Stimulated activated naive B cell treated with anti-CD40 and anti-IgM and Interleukin-4, amounts not matched to agents 10 μg/mL and 1 μg/mL and 100 μg/mL, for 72 hours (primary cell): ENCODE measurements at places on chromosomes 2 and 18.
A peak's percentile ranks its signal among the peaks of the same experiment; 100 is the strongest.

- DNase-seq: no peak
Observed at GRCh38 chr18:42534313-42534712, 579.3 kb downstream of the PIK3C3 start.

DNA sequence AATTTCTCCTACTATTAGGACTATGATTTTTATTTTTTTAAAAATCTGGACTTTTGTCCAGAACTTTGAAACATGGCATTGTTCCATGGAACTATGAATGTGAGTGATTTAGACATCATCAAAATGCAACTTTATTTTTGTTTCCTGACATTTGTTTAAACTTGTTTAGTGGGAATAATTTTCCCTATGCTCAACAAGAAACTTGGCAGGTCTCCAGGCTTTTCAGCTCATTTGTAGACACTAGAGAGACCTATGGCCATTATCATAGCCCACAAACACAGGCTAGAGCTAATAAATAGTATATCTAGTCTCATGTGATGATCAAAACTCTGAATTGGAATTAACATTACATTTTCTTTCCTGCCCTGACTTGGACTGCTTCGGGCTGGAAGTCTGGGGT is 145.1 kb upstream of the CELF4 start:
- no peak for DNase-seq

GRCh38 chr2:29782549-29783458 is 138.6 kb downstream of the ALK start:
- DNase-seq: no peak

- DNase-seq: no peak
Observed at GRCh38 chr2:45194596-45194995, 185.3 kb upstream of the SIX2 start.

DNA sequence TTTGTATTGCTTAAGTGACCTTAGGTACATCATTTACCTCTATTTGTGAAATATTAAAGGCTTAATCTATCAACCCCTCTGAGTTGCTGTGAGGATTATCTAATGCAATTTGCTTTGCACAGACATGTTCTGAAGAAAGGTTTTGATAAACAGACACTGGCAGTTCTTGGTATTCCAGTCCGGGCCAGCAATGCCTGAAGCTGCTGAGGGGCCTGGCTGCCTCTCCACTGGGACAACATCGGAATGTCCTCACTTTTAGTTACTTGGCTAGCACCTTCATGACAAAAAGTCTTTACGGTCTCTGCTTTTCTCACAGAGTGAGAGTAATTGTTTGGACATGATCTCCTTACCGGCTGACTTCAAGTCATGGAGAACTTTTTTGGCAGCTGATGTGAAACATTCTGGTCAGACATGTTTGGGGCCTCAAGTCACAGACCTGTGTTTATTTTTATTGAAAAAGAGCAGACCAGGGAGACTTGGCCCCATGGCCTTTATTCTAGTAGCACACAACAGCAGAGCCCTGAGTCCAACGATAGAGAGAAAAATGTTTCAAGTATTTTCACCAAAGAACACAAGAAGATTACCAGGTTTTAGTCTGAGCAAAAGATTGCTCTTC is 1112.3 kb upstream of the FANCL start:
- no peak for DNase-seq

DNA sequence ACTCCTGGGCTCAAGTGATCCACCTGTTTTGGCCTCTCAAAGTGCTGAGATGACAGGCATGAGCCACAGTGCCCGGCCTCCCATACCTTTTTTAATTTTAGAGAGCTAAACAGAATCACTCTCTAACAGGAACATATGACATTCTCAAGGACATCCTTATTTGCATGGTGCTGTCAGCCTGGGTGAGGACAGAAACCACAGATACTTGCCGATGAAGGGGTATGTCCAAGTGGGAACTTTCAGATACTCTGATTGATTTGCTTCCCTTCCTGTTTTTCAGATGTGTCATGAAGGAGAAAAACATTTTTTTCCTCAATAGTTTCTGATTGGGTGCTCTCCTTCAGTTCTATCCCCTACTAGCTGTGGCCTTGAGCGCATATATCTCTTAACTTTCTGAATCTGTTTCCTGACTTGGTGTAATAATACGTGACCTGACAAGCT is 49.6 kb downstream of the MYO3B start:
- no peak for DNase-seq

DNA sequence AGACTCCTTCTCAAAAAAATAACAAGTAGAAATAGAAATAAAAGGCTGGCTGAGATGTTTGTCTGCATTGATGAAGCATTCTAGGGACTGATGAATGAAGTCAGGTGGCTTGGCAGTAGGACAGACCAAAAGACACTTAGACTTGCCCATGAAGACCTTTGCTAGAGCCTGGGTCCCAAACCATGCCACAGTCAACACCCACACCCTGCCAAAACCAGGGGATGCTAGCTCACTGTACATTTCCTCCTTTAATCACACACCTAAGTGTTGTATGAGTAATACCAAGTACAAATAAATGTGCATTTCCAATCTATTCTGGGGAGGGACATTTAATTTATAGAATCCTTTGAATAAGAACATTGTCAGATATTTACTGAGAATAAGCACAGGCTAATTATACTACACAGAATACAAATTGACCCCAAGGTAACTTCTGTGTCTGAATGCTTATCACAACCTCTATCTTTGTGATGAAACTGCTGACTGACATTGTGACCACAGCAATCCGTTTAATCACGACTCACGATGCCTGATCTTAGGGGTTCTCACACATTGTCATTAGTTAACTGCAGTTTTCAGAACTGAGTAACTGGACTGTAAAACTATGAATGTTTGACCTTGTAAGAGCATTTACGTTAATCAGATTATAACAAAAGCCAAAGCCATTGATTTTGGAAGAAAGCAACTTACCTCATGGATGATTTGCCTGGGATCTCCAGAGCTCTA is 10.5 kb upstream of the NOL10 start:
- no peak for DNase-seq

- DNase-seq: no peak
Observed at GRCh38 chr2:47569658-47570475, 166.9 kb downstream of the MSH2 start.

DNA sequence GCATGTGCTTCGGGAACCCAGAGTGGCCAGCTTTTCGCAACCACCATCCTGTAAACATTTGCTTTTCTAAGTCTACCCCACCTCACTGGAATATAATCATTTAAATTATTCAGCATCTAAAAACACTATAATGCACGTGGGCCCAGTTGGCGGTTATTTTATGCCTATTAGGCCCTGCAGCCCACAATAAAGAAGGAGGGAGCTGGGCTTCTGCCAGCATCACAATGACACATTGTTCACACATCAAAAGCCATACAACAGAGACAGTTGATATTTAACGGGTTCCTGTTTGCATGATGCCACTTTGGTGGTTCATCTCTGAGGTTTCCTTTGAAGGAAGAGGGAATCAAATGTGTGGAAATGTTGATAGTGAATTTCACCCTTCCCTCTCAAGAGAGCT is 916.0 kb upstream of the CELF4 start:
- no peak for DNase-seq

DNA sequence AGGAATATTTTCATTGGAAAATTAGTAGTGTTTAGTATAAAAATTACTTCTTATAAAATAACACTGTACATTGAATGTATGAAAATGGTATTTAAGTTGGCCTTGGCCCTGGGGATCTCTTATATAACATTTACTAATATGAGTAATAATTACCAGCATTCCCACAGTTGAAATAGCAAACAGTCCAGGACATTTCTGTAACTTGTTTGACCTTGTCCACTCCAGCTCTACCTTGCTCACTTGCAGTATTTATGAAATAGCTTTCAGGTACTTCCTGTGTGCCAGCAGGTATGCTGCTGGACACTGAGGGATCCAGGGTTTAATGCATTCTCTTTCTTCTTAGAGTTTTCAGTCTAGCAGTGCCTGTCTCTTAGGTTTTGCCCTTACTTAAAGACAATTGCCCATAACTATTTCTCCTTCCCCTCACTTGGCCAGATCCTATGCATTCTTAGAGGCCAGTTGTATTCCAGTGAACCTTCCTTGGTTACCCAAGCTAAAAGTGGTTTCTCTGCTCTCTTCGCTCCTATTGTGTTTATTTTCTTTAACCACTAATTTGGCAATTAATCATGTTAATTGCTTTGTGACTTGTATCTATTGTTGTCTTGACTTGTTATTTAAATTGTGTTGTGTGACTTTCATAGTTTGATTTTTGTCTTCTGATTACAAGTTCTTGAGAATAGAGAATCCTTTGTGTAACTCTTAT is 25.9 kb downstream of the BABAM2 start:
- no peak for DNase-seq

- no peak for DNase-seq
Observed at GRCh38 chr2:3575534-3576262, 638 bp downstream of the RPS7 start.

DNA sequence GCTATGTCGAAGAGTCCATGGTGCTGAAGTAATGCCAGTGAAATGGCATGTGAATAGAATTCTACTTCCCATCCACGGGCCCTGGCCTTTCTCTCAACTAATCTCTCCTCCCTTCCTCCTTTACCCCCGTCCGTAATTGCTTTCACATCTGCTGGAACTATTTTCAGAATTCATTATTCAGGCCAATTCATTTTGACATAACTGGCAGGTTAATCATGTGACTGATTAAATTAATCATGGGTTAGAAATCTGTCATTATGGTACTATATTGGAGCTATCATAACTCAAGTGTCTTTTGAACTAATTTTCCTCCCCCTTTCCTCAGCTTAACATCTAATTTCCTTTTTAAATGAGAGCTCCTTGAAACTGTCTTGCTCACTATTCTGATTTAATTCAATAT is 66.9 kb downstream of the ZDBF2 start:
- DNase-seq: no peak

DNA sequence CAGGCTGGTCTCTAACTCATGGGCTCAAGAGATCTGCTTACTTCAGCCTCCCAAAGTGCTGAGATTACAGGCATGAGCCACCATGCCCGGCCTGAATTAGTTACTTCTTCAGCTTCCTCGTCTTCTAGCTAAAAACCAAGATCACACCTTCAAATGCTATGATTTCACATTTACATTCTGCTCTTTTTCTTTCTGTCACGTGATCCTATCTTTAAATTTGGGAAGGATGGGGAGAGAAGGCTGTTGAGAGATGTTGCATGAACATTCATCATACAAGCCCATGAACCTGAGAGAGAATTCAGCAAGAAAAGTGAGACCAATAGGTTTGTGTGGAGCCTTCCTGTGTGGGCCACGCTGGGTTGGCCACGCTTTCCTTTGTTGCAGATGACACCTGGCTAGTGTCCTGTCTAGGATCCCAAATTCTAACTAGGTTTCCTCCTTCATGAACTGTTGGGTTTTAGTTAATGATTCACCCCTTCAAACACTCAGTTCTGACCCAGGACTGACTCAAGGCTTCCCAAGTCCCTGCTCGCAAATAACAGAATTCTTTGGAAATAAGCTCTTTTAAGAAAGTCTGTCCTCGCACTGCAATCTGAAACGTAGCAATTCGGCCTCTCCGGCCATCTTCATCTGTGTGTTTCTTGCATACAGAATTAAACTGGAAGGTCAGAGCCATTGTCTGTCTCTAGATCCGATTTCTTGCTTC is 57.3 kb upstream of the CREB1 start:
- no peak for DNase-seq

GRCh38 chr2:161283926-161284325 is 24.3 kb upstream of the PSMD14 start:
- DNase-seq: no peak

GRCh38 chr2:119064567-119064966 is 94.0 kb downstream of the C1QL2 start:
- no peak for DNase-seq

GRCh38 chr2:48065096-48065495 is 158.8 kb upstream of the FBXO11 start:
- no peak for DNase-seq

GRCh38 chr2:15570104-15570503 is 9.0 kb upstream of the NBAS start:
- no peak for DNase-seq

GRCh38 chr2:103986001-103986400 is 867.9 kb upstream of the POU3F3 start:
- DNase-seq: no peak

DNA sequence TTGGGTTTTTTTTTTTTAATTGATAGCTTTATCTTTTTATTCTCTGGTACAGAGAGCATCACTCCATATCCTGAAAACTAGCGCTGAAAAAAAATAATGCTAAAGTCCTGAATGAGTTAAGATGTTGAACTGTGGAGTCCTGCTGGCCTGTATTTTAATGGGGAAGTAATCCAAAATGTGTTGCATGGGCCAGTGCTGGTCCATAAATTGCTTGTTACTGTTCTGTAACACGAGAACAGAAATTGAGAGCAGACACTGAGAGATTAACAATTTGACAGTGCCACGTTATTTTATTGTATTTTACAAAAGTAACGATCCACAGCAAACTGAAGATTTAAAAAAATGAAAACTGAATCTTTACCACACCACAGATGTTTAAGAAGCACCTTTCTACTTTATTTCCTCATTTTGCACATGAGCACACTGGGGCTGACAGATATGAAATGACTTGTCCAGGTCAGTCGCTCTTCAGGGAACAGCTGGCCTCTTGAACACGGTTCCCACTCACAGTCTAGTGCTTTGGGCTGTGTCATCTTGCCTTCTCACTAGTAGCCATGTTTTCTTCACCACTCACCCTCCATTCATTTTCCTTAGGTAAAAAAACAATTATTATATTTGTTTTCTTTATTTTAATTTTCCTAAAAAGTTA is 35.3 kb downstream of the ZCCHC2 start:
- no peak for DNase-seq

GRCh38 chr2:97764559-97765263 is 51.3 kb downstream of the ZAP70 start:
- no peak for DNase-seq

DNA sequence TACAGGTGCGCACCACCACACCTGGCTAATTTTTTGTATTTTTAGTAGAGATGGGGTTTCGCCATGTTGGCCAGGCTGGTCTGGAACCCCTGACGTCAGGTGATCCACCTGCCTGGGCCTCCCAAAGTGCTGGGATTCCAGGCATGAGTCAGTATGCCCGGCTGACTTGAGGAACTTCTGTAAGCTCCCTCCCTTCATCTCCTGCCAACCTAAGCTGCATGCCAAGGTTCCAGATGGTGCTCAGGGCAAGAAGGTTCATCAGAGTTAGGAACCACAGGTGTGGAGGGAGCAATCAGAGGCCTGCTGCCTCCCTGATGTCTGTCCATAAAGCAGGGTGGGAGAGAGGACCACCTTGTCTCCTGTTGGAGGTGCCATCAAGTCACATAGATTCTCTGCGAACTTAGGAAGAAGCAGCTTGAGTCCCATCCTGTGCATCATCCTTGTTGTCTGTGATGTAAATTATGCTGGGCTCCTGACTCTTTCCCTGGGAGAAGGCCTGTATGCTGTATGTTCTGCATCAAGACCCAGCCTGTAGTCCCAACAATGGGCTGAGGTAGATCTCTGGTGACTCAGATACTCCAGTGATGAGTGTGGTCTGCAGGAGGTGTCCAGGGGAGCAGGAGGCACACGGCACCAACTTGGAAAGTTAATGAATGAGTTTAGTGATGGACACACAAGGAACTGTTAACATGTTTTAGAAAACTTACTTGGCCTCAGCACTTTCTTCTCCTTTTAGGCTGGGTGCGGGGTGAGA is 53.1 kb downstream of the TMEM17 start:
- DNase-seq: no peak

- no peak for DNase-seq
Observed at GRCh38 chr18:4077204-4077603, 377.9 kb downstream of the DLGAP1 start.

- no peak for DNase-seq
Observed at GRCh38 chr2:82636402-82637020, 1822.6 kb downstream of the SUCLG1 start.

- peak; percentile 90 for DNase-seq
Observed at GRCh38 chr2:23925702-23926289, 1.1 kb downstream of the ATAD2B start.
